ENCODE measurements at places on chromosomes 4 and X. TPM values are rescaled to one million over a fixed set of nuclear protein-coding genes. Genes with fewer than 3 reads are reported as not detected.
A peak's percentile ranks its signal among the peaks of the same experiment; 100 is the strongest.

GRCh38 chr4:3251691-3252479 is 2.9 kb downstream of the MSANTD1 start:
- DNase-seq = no peak

DNA sequence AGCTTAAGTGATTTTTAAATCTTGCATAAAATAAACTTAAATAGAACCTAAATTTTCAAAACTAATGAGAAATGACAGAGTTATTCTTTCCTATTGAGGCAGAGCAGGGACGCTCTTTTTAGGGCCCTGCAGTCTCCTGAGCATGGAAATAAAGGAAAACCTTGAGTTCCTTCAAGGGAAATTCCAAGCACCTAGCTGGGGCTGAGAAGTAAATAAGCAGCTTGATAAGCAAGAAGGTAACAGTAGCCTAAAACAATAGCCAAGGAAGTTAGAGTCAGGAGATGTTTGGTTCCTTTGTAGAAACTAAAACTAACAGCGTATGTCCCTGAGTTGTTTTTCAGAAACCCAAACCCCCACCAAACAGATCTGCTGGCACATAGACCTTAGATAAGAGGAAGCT is 174.6 kb downstream of the COL25A1 start:
- no peak for DNase-seq

DNA sequence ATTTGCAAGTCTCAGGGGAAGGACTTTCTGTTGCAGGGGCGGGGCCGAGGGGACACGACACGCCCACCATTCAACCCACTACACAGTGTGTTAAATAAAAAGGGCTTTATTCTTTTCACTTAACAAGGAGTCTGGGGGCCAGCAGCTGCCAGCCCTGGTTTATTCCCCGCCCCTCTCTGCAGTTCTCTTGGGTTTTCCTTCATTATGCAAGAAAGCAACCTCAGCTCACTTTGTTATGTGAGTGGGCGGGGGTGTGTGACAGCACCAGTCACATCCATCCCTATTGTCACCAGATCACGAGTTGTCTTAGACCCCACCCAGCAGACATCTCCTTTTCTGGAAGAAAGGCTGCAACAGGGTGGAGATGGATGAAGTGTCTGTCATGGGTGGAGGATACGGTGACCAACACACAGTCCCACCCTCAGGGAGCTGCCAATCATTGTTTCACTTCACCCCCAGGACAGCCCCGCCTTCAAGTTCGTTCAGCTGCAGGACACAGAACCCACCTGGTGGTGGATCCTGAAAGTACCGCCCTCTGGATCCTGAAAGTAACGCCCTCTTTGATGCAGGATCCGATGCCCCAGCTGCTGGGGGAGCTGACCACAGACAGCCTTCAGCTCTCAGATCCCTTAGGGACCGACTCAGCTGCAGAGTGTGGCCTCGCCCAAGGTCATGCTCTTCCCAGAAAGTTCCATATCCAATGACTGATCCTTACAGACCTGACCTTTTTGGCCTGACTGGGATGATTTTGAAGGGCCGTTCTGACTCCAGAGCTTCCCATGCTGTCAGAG is 79.6 kb downstream of the SMIM20 start:
- DNase-seq = no peak

GRCh38 chrX:55714161-55714560 is 3.4 kb upstream of the RRAGB start:
- no peak for DNase-seq

DNA sequence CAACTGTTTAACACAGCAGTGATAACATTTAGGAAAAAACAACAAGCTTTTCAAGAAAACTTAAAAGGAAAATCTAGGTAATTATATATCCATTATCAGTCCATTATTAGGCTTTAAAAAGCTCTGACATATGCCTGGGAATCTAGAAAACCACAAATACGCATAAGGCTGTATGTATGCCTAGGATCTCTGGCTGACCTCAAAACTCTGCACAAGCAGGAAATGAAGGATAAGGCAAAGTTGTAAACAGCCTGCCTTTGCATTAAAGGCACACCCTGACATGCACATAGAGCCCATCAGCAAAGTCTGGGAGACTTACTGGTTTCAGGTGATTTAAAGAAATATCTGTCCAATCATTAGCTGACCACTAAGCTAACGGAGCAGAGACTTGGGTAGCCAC is 14.0 kb downstream of the TIMP1 start:
- peak; percentile 49 for DNase-seq

GRCh38 chrX:129007631-129008030 is 515.7 kb downstream of the SMARCA1 start:
- DNase-seq = no peak

DNA sequence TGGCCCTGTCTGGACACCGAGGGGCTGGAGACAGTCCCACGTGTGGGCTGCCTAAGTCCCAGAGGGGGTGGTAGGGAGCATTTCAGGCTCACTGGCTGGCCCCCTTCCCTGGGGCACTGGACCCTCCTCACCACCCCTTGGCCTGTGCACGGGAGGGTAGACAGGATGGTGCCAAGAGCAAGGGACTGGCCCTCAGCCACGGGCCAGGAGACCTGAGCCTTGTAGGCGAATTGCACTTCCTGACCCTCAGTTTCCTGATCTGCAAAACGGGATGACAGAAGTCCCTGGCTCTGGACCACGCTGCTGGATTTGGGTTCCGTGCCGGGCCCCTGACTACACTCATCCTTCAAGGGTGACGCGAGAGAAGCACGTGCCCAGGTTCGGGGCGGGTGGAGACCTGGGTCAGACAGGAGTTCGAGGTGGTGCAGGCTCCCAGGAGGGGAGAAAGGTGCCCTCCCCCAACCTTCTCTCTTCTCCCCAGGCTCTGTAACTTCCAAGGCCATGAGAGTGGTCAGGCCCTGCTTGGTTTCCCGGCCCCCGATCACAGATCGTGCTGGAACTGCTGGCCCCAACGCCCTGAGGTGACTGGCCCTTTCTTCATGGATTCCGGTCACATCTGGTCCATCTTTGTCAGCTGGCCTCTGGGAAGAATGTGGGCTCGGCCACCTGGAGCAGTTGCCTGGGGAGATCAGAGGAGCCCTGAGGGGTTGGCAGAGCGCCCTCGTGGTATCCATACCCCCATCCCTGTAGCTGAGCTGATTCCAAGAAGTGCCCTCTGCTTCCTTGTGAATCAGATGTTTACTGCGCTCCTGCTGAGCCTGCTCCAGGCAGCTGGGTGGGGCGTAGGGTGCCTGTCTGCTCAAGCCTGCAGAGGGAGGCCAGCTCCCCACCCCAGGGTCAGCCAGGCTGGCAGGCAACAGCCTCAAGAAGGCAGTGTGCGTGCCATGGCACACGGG is 3.3 kb downstream of the SH3BP2 start:
- DNase-seq = no peak

DNA sequence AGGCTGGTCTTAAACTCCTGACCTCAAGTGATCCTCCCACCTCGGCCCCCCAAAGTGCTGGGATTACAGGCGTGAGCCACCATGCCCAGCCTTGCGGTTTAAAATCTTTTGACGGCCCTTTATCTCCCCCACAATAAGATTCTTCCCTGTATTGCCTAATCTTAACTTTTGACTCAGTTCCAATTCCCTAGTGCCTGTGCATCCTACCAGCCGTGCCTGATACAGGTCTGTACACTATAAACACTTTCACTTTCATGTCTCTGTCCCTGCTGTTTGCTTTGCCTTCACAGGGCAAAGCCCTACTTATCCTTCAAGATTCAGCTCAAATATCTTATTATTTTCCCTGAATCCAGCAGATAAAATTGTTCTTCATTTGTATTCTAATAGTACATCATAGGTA is 74.6 kb downstream of the WDR44 start:
- peak; percentile 33 for DNase-seq

GRCh38 chr4:144174401-144175067 is 34.0 kb upstream of the GYPA start:
- peak; percentile 83 for DNase-seq

GRCh38 chr4:40576651-40577480 is 52.8 kb downstream of the RBM47 start:
- peak; percentile 89 for DNase-seq

DNA sequence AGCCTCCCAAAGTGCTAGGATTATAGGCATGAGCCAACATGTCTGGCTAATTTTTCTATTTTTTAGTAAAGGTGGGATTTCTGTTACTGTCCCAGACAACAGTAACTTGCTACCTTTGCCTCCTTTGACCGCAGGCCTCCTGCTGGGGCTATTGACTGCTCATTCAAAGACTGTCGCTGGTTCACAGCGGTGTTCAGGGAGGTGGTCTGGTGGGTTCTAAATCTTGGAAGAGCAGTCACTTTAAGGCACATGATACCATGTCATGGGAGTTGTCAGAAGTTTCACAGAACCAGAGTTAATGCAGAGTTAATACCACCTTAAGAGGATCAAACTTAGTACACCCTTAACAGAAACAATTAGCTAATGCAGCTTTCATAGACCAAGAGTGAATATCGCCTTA is 3.8 kb downstream of the ASMT start:
- no peak for DNase-seq

DNA sequence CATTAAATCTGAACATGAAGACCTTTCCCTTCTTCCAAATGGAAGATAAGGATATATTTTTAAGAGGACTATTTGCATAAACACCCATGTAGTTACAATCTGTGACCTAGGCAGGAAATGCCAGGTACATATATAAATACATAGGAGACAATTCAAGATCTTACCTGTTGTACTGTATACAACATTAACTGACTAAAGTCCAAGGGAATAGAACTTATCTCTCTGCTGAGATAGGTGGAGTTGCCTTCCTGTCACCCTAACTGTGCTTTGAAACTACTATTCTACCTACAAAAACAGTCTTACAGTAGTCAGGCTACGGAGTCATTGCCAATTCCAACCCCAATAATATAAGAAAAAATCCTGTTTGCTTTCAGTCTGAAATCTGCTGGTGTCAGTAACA is 106.3 kb downstream of the CHRNA9 start:
- DNase-seq = no peak

GRCh38 chr4:35105486-35105885 is 1138.8 kb downstream of the ARAP2 start:
- peak; percentile 27 for DNase-seq

DNA sequence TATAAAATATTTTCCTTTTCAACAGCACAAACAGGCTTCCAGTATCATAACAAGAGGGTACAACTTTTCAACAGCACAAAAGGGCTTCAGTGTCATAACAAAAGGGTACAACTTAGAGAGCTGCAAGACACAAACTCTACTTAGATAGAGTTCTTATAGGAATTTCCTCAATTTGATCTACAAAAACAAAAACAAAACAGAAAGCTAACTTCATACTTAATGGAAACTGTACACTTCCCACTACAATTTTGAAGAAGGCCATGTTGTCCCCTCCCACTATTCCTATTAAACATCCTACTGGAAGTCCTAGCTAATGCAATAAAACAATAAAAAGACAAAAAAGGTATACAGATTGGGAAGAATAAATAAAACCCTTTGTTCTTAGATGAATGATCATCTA is 96.7 kb downstream of the CENPC start:
- no peak for DNase-seq

GRCh38 chr4:105129286-105130040 is 17.2 kb upstream of the TET2 start:
- no peak for DNase-seq

DNA sequence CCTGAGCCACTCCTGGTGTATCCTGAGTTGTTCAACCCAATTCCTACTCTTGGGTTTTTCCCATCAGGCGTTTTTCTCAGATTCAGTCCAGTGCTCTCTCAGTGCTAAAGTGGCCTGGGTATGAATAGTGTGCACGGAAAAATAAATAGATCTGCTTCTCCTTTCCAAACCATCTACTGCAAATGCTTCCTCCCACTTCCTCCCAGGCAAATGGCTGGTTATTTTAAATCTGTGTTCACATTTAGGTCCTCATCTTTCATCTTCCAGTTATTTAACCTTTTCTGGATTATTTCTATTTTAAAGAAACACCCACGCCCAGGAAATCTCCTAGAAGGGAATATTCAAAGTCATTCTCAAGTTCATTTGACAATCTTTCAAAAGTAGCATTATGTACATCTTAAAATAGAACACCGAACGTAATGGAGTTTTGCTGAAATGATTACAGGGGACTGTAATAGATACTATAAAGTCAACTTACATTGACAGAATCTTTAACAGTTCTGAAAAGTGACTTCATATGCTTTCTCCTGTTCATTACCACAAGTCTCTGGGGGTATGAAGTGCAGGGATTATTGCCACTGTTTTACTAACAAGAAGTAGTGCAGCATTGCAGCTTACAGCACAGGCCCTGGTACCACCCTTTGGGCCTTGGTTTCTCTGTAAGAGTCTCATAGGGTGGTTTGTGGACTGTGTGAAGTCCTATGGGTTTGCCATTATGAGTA is 66.3 kb downstream of the MED28 start:
- no peak for DNase-seq

- peak; percentile 98 for DNase-seq
These were observed 475.4 kb upstream of the HS3ST1 start for GRCh38 chr4:11904117-11904535.

DNA sequence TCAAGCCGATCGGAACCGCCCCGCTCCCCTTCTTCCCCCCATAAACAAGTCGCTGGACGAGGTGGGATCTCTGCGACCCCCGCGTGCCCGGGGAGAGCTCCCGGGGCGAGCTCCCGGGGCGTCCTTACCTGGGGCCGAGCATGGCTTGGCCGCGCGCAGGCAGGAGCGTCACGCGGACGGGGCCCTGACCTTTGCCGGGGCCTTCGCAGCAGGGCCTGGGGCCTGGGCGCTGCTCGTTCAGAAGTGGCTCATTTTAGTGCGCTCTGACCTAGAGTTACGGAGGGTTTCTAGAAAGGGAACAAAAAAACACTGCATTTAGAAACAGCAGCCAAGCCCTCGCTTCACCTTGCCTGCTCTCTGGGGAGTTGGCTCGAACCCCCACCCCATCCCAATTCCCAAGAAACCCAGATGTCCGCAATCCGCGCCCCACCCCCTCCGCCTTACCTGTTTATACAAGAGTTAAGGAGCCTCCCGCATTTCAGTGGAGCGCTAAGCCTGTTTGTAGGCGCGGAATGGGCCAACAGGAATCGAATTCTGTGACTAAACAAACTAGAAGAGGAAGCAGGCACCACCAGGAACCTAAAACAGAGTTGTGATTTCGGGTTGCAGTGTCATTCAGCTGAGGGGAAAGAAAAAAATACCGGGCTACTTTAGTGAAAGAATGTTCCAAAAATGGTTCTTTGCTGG is 814 bp upstream of the RBM47 start:
- DNase-seq = no peak

- no peak for DNase-seq
These were observed 25.6 kb upstream of the C4orf17 start for GRCh38 chr4:99485212-99485611.

GRCh38 chrX:153726286-153727122 is 1.8 kb downstream of the ABCD1 start:
- peak; percentile 61 for DNase-seq

Gene FGB
- total RNA-seq = 14.7 TPM

Gene HSFX4
- not detected for total RNA-seq

Gene CLCN5
- 10.4 TPM for total RNA-seq

Gene MTMR8
- total RNA-seq = 2.6 TPM

Gene MAGIX
- 0.24 TPM for total RNA-seq

Gene GSPT2
- total RNA-seq = 14.4 TPM

Gene PHKA2
- 8.7 TPM for total RNA-seq

Gene CTAG1A
- total RNA-seq = not detected

Gene FATE1
- not detected for total RNA-seq

Gene SHISA3
- 0.48 TPM for total RNA-seq

Gene DLG3
- 19.5 TPM for total RNA-seq

Gene CYLC1
- total RNA-seq = 8.9 TPM

Gene HSFX2
- total RNA-seq = 0.96 TPM

Gene FREM3
- total RNA-seq = 2.2 TPM
